ENCODE measurements at places on chromosomes 1 and 21.

GRCh38 chr1:97433094-97433823 lies 487.6 kb downstream of the DPYD start:
- no peak for DNase-seq

GRCh38 chr1:75712306-75712705 lies 12.2 kb upstream of the ACADM start:
- no peak for DNase-seq

DNA sequence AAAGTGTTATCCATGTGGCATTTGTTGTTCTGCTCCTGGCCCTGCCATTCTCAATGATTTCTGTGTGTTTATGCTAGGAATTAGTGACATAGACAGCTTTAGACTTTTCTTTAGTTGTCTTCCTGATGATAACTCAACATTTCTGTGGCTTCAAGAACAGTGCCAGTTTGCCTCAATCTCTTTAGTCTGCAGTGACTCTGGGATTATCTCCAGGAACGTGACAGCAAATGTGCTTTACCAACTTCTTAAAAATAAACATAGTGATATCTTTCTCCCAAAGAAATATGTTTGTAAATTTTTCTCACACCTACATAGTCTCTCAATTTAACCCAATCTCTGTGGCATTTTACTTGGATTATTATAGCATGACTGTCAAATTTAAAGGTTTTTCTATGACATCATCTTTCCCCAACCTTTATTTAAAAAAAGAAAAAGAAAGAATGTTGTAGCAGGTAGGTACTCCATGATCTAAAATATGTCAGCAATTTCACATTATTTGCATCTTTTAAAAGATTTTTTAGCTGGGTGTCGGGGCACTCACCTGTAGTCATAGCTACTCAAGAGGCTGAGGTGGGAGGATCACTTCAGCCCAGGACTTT lies 24.6 kb downstream of the RNASEL start:
- DNase-seq = no peak

DNA sequence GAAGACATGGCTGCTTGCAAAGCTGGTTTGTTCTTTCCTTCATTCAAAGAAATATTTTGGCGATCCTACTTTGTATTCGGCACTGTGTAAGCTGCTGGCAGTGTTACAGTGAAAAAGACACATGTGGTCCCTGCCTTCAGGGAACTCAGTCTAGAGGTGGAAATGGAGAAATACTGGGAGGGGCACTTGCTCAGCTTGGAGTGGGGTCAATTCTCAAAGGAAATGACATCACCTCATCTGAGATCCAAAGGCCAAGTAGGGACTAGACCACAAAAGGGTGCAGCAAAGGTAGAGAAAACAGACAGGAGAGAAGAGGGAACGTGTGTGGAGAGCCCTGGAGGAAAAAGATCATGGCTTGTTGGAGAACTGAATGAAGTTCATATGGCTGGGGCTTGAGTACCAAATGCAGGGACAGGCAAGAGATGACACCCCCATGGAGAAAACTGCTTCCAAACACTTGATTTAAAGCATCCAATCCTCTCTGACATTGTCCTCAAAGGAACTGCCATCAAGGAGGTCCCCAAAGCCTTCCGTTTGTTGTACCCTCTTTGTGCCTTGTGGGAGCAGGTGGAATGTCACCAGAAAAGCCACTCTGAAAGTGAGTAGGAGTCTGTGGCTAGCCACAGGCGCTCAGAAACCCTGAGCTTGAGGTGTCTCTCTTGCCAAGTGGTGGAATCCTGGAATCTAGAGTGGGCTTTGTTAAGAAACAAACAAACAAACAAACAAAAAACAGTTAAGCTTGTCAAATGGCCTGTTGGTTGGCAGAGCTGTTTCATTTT lies 48.3 kb upstream of the TDRD10 start:
- DNase-seq = no peak

GRCh38 chr21:31558189-31558961 lies 101.1 kb upstream of the SOD1 start:
- DNase-seq = peak; percentile 55

DNA sequence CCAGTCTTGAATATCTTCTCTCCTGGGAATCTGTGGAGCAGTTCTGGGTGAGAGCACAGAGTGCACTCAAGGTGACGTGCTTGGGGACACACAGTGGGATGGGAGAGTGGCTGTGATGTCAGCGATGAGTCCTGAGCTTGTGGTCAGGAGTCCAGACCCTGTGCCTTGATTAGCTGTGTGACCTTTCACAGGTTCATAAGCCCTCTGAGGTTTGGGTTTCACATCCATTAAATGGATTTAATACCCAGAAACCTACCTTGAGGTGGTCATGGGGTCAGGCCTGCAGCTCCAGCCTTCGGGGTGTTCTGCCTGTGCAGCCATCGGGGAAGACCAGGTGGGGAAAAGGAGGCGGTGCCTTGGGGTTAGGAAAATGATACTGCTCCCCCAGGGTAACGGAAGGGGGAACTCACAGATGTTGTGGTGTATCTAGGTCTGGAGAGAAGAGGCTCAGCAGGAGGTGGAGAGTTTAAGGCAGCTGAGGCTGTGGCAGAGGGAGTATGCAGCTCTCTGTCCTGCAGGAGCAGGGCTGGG lies 38.5 kb upstream of the ETV3 start:
- no peak for DNase-seq

DNA sequence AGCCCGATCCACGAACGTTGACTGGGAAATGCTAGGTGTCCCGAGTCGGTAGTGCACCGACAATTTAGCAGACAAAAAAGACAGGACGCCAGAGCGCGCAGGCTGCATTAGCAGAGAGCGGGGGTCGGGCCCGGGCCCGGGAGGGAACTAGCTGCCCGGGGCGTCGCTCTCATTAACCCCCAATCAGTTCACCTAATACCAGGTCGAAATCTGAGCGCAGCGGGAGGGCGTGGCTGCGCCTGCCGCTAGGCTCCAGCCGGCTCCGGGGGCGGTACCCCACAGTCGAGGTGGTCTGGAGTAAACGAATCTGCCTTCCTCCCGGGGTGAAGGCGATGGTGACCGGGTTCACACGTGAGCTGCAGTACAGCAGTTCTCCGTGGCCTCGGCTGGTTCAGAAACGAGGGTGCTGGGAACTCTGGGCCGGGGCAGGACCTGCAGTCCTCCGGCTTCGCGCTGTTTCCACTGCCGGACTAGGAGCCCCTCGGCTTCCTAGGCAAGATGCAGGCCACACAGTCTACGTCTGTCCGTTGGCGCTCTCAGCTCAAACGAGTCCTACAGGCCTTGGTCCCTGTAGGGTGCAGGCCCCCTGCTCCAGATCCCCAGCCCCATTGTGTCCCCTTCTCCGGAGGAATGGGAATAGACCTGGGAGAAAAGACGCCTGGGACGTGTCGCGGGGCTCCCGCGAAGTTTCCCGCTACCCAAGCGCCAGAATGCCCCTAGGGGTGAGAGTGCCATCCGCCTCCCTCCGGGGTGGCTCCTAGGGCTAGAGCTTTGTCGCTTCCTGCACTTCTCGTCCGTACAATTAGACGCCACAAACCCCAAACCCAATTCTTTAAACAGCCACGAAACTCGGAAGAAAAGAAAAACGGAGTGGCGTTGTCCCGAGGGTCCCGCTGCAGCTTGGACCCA lies 2.0 kb downstream of the GFI1 start:
- peak; percentile 56 for DNase-seq

DNA sequence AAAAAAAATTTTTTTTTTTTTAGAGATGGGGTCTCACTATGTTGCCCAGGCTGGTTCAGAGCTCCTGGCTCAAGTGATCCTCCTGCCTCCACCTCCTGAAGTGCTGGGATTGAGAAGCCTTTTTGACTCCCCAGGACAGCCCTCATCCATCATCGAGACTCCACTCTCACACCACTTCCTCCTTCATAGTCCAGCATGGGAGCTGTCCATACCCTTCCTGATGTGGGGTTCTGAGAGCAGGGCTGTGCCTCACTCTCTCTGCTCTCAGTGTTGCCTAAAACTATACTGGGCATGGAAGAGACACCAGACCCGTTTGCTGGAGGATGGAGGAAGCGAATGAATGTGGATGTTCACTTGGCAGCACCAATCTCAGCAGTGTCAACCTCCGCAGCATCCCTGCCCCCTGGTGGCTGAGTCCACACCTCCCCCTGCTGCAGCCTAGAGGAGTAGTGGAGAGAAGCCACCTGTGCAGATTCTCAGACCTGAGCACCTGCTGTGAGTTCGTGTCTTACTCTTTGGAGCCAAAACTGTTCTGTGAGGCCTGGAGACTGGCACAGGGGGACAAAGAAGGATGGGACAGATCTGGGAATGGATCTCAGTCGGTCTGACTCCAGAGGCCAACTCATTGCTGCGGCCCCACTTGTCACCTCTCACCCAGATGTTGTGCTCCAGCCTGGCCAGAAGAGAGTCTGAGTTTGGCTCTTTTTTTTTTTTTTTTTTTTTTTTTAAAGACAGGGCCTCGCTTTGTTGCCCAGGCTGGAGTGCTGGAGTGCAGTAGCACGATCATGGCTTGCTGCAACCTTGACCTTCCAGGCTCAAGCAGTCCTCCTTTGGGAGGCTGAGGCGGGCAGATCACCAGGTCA lies 17.7 kb downstream of the TINAGL1 start:
- DNase-seq = peak; percentile 61

- DNase-seq = no peak
These were observed at the start of gene TINAGL1 for GRCh38 chr1:31576201-31576669. TSS of gene TINAGL1 (plus strand) at chr1:31576515. CDS start at chr1:31577149, 634 bp downstream.

- no peak for DNase-seq
These were observed 4.8 kb upstream of the IFNLR1 start for GRCh38 chr1:24191860-24192259.

- no peak for DNase-seq
These were observed 57.8 kb downstream of the WNT9A start for GRCh38 chr1:227889863-227890405.

- DNase-seq = no peak
These were observed 41.3 kb downstream of the ZBTB8A start for GRCh38 chr1:32580348-32581017.

DNA sequence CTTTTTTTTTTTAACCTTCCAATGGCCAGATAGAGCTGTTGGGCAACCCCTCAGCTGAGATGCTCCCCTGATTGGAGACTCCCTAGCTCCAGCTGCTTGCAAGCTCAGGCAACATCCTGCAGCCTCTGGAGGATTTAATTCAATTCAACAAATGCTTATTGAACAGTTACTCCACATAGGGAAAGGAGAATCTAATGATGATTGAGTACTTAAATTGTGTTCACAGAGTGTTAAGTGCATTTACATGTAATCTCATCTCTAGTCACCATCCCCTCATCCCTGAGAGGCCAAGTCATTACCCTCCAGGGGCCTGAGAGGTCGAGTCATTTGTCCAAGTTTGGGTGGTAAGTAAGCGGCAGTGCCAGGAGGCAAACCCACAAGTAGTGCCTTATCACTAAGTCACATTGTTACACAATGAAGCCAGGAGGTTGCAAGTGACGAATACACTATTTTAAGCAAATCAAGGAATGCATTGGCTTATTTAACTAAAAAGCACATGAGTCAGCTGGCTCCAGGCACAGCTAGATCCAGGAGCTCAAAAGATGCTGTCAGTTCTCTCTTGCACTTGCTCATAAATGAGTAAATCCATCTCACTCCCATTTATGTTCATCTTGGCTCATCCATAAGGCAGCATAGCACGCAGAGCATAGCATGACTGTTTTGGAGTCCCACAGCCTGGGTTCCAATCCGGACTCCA lies 64.3 kb downstream of the OPTC start:
- no peak for DNase-seq

Measured in neuronal stem cell (in vitro differentiated cells).